CD4-positive, alpha-beta memory T cell (primary cell): ENCODE measurements at places on chromosomes 6 and 20. TPM values are rescaled to one million over a fixed set of nuclear protein-coding genes. Genes with fewer than 3 reads are reported as not detected.

DNA sequence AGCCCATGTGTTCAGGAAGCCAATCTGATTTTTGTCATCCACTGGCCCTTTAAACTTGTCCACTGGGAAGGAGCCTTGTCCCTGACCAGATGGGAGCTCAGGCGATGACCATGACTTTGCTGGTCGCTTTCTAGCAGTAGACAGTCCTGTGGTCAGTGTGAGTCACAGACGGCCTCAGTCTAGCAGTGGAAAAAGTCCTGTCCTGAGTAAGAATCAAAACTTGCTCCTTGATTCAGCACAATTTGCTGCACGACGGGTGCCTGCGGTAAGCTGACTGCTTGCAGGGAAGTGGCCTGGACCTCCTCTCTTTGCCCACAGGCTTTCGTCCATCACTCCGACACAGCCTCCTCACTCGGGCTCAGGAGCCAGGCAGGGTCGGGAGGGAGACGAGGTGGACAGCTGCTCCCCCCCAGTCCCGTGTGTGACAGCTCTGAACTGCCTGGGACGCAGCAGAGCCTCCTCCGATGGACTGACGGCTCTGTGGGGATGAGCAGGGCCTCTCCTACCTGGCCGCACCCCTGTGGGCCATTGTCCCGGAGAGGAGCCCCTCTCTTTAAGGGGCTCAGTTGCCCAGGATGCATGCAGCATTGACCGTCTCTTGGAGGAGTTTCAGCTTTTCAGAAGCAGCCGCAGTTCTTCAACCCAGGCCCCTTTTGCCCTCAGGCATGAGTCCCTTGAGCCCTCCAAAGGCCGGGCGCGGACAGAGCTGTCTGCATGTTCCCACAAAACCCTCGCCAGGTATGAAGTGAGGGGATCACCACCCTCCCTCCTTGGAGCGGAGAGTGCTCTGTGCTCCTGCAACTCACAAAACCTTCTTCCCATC is 209.2 kb downstream of the ANKRD60 start:
- no peak overlapping the region for H3K27ac ChIP-seq
- DNase-seq: no peak
- peaks cover 9% of the 10 kb centered on the region for H3K4me1 ChIP-seq
- no peaks in the 10 kb centered on the region for H3K27me3 ChIP-seq
- no peak overlapping the region for H3K4me3 ChIP-seq
- no peaks in the 10 kb centered on the region for H3K36me3 ChIP-seq

- DNase-seq: no peak
- no peak overlapping the region for H3K4me3 ChIP-seq
- no peaks in the 10 kb centered on the region for H3K36me3 ChIP-seq
Observed at GRCh38 chr6:119890470-119890869, 540.9 kb upstream of the MAN1A1 start.

ZFP57 gene
- total RNA-seq: not detected

REM1 gene
- not detected for total RNA-seq

MAS1 gene
- total RNA-seq: not detected

DNA sequence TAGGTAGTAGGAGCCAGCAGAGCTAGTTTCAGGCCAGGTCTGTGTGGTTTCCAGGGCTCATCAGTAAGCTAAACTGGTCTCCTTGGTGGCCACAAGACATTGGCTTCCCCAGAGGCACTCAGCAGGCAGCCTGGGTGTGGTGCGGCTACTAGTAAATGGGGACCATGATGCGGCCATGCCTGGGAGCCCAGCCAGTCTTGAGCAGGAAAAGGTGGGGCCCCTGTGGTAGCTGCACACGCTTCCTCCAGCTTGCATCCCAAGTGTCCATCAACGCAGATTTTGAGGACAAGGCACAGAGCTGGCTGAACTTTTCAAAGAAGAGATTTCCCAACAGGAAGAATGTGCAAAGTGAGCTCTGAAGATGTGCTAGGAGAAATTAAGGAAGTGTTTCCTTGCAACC is 107.4 kb upstream of the NAA20 start:
- DNase-seq: no peak
- H3K4me1 ChIP-seq: no peaks in the 10 kb centered on the region
- no peaks in the 10 kb centered on the region for H3K36me3 ChIP-seq
- no peak overlapping the region for H3K4me3 ChIP-seq
- no peaks in the 10 kb centered on the region for H3K27me3 ChIP-seq

VPS52 gene
- 95.7 TPM for total RNA-seq

DNA sequence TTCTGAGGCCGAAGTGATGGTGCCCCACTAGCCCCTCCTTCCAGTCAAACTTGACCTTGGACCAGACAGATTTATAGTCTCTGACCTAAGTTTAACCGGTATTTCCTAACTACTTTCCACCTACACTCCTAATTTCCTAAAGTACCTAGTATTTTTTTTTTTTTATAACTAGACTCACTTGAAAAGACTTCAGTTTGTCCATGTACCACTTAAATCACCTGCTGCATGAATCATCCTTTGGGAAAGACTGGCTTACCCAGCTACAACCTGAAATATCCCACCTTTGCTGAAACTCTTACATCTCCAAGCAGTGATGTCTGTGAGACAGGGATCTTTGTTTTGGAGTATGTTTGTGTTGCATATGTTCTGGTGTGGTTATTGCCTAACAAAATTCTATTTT is 71.1 kb downstream of the ZDHHC14 start:
- peaks cover 9% of the 10 kb centered on the region for H3K4me1 ChIP-seq
- no peaks in the 10 kb centered on the region for H3K27me3 ChIP-seq
- H3K27ac ChIP-seq: no peak overlapping the region
